Stimulated activated effector memory CD8-positive, alpha-beta T cell treated with anti-CD3 and anti-CD28 coated beads, Interleukin-12 subunit alpha, Interleukin-12 subunit beta, amount 100 ng/mL, for 72 hours (primary cell): ENCODE measurements at places on chromosomes 5 and 9.

DNA sequence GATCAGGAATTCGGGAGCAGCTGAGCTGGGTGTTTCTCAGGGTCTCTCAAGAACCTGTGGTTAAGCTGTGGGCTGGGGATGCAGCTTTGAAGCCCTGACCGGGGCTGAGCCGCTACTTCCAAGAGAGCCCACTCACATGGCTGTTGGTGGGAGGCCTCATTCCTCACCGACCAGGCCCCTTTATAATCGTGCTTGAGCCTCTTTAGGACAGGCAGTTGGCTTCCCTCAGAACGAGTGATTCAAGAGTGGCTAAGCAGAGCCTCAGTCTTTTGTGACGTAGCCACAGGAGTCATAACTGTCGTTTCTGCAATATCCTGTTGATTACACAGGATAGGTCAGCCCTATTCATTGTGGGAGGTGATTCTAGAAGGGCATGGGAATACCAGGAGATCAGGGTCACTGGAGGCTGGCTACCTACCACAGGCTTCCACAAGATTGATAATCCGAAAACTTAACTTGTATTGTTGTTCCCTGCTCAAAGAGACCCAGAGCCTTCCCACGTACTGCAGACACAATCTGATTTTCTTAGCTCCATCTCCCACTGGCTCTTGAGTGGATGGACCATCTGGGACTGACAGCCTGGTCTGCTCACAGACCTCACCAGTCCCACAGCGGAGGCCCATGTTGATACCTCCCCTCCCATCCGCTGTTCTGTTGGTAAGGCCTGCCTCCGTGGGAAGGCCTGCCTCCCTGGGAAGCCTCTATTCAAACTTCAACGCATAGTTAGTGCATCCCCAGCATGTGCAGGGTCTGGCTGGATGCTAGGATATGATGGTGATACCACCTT is 3.0 kb upstream of the ERGIC1 start:
- no peak for DNase-seq

DNA sequence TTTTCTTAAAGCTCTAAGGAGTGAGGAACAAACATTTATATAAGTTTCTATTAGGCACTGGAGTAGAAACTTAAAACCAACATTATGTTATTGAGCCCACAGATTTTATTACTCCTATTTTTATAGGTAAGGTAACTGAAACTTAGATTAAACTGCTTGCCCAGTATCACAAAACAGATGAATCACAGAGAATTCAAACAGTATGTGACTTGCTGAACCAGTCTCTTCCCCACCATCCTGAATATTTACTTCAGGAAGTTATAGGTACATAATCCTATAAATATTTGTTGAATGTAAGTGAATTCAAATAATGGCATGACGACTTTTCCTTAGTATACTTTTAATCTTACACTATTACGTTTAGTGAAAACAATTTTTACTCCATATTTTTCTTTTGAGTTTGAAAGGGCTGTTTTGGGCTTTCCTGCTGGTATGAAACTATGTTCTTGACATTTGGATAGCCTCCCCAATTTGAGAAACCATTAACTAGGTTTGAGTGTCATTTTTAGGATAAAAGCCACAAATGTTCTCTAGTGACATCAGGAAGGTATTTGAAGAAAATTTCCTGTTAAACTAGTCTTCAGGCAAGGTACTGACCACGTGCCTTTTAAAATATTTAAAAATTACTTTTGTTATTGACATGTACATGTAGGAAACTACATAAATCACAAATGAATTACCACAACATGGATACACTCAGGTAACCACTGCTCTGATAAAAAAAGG is 39.3 kb downstream of the PRRC1 start:
- DNase-seq: no peak

DNA sequence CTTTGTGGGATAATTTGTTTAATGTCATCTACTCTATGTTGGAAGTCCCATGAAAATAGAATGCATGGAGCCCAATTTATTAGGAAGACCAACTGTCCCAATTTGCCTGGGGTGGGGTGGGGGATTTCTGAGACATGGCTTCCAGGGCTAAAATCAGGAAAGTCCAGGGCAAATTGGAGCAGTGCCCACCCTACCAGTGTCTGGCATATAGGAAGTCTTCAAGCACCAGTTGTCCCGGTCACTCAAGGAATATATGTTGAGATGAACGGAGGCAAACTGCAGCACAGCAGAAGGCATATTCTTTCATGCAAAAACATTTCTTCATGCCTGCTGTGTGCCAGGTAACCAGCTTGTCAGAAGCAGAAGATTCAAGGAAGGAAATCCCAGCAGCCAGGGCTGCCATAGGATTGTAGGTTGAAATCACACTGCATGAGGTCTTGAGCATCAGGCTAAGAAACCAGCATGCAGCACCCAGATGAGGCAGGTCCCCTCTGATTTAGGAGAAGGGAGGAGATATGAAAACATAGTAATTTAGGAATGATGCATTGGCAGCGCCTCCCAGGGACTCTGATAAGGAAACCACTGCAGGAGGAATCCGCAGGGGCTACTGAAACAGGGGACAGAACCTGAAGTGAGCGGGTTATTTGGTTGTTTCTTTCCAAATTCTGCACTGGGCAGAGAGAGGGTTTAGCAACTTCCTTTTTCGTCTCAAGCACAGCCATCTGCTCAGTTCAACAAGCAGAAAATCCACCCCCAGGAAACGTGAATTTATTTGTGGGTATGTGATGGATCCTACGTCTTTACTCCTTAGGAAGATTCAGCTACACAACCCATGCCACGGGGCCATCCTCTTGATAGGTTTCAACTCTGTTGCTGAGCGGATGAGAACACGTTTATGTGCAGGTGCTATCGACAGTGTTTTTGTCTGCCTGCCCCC is 112.6 kb upstream of the CPEB4 start:
- no peak for DNase-seq

DNA sequence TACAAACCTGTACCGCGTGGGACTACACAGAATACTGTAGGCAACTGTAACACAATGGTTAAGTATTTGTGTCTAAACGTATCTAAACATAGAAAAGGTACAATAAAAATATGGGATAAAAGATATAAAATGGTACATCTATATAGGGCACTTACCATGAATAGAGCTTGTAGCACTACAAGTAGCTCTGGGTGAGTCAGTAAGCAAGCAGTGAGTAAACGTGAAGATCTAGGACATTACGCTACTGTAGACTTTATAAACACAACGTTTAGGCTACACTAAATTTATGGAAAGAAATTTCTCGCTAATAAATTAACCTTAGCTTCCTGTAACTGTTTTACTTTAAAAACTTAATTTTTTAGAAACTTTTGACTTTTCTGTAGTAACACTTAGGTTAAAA is 46.5 kb downstream of the MRPS27 start:
- DNase-seq: no peak

DNA sequence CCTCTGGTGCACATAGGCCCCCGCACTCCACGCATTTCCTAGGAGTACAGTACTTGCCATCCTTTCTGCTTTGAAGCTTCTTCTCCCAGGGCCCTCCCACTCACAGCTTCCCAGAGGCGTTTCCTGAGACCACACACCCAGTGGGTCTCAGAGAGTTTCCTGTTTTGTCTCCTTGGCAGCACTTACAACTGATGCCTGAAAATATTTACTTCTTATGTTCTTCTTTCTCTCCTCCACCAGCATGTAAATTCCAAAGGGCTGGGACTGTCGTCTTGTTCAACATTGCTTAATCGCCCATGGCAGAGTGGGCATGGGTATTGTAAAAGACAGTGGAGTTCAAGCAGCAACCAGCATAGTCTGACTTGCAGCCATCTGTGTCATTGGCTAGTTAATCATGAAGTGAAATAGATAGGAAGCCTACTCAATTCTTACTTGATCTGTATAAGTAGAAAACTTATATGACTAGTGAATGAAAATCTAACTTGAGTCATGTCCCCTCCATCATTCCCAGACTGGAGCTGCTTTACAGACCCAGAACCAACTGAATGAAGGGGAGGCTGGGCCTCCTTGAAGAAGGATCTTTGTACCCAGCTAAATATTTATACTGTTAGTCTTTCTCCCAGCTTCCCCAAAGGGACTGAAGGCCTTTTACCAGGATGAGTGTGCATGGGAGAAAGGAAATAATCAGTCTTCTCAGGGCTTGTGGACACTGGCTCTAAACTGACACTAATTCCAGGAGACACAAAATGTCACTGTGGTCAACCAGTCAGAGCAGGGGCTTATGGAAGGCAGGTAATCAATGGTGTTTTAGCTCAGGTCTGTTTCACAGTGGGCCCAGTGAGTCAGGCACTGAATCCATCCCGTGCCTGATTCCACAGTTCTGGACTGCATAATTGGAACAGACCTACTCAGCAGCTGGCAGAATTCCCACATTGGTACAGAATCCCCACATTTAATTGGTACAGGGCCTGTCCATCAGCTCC is 116.4 kb downstream of the SV2C start:
- no peak for DNase-seq

DNA sequence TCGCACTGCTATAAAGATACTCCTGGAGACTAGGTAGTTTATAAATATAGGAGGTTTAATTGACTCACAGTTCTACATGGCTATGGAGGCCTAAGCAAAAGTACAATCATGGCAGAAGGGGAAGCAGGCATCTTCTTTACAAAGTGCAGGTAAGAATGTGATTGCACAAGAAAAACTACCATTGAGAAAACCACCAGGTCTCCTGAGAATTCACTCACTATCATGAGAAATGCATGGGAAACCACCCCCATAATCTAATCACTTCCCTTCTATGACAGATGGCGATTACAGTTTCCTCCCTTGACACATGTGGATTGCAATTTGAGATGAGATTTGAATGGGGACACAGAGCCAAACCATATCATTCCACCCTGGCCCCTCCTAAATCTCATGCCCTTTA is 121.2 kb upstream of the ST8SIA4 start:
- DNase-seq: no peak

DNA sequence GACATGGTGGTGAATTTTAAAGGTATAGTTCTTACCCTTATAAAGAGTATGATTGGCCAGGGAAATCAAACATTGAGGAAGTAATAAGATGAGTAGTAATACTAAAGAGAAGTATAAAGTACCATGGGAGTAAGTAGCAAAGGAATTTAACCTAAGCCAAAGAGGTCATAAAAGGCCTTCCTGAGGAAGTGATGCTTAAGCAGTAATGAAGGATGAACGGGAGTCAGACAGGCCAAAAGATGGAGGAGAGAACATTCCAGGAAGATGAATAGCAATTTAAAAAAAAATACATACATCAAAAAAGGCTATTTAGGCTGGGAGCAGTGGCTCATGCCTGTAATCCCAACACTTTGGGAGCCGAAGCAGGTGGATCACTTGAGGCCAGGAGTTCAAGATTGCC is 29.0 kb downstream of the KLHL3 start:
- DNase-seq: no peak

DNA sequence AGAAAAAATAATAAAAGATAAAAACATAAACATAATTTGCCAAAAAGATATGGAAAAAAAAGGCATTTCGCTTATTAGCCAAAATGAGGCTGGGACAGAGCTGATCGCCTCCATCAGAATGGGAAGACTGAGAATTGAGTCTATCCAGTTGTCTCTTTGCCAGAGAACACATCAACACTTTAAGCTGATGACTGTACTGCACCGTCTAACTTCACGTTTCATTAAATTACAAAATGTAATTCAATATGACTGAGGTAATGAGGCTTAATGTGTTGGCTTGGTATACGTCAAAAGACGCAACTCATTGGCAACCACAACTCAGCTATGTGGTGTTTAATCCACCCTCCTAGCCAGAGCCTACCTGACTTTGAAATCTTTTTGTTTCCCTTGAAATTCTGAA is 462.7 kb upstream of the CD180 start:
- DNase-seq: no peak

DNA sequence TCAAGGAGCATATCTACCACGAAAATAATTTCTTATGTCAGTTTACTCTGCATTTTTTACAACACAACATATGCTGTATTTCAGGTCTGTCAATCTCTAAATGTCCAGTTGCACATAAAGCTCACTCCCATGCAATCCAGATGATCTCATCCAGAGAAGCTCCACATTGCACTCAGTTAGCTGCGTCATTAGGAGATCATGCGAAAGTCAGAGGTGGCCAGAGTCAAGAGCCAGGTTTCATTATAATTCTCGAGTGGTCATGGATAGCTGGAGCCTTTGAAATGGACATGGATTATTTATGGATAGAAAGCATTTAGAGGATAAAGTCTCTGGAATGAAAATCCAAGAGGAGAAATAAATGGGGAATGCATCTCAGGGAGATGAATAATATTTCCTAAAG is 232.3 kb downstream of the GAS1 start:
- no peak for DNase-seq

- no peak for DNase-seq
These were observed 90.0 kb upstream of the CTSL start for GRCh38 chr9:87635656-87636501.

DNA sequence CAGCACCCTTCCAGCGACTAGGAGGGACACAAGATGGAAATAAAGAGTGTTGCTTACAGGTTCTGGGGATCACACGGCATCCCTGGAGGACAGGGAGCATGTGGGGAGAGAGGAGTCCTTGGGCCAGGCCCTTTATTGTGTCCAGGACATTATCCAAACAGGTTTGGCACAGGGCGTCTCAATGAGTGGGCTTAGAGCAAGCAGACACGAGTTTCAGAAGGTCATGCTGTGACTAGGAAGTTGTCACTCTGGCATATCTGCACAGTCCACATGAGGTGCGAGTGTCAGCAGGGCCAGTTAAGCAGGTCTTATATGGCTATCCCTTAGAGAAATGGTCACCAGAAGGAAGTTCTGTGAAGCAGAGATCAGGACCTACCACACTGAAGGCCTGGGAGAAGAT is 174.5 kb upstream of the OTULINL start:
- no peak for DNase-seq
